Fibroblast of skin of back (primary cell): ENCODE measurements at places on chromosomes 2 and 18.

GRCh38 chr2:68536000-68536399 lies 68.6 kb downstream of the APLF start:
- DNase-seq: no peak

DNA sequence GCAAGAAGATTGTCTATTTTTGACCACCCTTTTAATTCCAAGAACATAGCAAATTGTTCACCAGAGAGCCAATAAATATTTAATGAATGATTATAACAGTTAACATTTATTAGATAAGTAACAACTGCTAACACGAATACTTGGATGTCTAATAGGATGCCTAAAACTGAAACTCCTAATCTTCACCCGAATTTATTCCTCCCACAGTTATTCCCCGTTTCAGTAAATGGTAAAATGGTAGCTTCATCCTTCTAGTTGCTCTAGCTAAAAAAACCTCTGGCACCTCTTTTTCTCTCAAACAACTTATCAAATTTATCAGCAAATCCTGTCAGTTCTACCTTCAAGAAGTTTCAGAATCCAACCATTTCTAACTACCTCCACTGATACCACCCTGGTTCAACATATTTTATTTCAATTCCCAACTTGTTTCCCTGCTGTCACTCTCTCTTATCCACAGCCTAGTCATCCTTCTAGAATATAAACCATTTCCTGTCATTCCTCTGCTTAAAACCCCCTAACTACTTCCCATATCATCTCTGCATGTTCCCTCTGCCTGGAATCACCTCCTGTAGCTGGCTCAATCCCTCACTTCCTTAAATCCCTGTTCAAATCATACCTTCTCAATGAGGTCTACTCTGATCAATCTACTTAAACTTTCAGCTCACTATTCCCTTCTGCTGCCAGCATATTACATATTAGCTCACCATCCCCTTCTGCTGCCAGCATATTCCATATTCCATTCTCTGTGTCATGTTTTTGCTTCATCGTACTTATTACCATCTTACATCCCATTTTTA lies 93.8 kb downstream of the ROCK2 start:
- DNase-seq: peak; percentile 60

GRCh38 chr18:55577812-55578539 lies 10.0 kb downstream of the TCF4 start:
- DNase-seq: peak; percentile 5

DNA sequence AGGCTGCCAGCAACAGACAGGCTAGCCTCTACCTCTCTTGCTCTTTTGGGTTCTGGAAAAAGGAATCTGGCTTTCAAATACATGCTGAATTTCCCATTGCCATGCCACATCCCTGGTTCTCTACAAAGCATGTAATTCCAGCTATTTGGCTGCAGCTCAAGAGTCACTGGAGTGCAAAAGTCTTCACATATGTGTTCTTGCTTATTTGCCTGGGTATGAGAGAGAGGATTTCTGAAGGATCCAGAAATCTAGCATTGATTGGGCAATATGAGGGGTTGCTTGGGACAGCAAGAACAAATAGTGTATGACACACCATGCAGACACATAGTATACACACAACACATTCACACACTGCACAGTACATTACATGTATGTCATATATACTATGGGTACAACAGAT lies 30.7 kb upstream of the LGALSL start:
- DNase-seq: no peak

DNA sequence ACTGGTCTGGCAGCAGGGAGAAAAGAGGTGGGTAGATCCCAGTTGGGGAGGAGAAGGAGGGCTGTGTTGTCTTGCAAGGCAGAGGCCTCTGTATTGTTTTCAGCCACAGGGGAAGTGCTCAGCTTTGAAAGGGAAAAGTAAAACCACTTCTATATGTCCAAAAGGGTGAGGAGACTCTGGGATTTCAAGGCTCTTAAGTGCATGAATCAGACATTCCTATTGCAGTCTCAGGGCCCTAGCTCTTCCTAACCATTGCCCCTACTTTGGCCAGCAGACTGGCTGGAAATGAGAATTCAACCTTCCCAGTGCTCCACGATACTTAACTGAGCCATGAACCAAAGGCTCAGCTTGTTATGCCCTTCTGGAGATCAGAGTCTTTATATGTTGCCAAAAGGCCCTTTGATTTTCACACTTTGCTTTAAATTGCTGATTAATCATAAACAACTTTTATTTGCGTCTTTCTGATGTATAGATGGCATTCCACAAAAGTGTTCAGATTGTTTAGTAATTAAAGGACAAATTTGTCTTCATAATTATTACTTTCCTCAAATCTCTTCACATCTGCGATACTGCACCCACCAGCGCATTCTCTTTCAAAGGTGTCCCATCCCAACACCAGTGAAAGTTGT lies 313.8 kb upstream of the MMADHC start:
- no peak for DNase-seq

DNA sequence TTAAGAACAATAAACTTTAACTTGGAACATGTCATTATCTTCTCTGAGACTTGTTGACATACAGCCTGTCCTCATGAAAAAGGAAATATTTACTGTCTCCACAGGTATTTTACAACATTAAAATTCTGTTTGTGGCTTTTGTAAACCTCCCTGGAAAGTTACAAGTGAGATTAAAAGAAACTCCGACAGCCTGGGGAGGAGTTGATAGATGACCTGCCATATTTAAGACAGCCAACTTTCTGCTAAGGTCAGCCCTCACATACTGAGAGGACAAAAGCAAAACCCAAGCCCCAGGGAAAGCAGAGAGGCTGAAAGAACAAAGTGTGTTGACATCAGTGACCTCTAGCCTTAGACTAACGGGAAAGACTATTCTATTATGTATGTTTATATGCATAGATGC lies 350.2 kb downstream of the RIT2 start:
- no peak for DNase-seq

DNA sequence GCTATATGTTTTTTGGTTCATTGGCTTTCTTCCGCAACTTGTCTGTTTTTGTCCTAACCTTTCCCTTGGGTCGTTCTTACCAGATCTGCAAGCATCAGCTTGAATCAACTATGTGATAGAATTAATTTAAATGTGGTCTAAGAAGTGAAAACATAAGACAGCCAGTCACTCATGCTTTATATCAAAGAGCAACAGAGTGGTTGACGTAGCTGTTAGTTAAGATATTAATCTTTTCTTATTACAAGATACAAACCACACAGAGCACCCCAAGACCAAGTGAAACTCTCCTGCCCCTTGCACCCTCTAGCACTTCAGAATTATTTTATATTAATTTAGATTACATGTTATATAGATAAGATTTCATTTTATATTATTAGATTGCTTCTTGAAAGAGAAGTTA lies 15.2 kb downstream of the IL18RAP start:
- DNase-seq: no peak

DNA sequence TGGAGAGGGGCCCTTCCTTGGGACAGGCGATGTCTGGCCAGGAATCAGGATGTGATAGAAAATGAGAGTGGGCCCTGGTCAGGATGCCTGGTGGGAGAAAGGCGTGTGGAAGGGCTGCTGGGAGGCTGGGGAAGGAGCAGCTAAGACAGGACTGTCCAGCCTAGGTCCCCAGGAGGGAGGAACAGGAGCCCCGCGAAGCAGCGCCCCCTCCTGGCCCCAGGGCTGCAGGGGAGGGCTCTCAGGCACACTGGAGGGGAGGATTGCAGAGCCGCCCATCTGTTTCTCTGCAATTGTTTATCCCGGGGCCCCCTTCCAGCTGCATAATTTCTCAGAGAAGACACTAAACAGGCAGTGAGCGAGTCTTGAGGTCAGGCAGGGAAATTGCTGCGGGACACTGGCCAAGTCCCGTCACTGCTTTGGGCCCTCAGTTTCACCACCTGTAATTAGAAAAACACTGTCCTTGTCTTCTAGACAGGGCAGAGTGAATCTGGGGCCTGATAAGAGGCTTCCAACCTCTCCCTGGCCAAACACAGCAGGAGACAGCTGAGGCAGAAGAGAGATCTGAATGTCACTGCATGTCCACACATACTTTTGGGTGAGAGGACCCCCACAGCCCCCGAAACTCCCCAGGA lies 3.9 kb upstream of the NPPC start:
- no peak for DNase-seq

- DNase-seq: peak; percentile 95
Observed at GRCh38 chr2:182372661-182373060, 54.2 kb downstream of the PDE1A start.

DNA sequence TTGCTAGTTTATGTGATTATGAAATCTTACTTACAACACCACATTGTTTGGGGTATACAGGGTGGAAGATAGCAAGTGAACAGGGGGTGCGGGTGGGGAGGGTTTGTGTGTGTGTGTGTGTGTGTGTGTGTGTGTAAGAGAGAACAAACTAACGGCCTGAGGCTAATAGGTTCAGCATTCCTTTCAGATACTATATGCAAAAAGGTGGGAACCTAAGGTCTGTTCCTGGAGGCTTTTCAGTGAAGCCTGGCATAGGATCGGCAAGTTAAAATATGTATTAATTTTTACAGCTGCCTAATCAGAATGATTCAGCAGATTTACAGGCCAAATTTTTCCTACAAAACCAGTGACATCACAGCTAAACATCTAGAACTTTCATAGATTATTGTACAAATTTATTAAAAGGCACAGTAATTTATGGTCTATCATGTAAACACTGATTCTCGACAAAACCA lies 7.6 kb upstream of the SPDYA start:
- peak; percentile 8 for DNase-seq

DNA sequence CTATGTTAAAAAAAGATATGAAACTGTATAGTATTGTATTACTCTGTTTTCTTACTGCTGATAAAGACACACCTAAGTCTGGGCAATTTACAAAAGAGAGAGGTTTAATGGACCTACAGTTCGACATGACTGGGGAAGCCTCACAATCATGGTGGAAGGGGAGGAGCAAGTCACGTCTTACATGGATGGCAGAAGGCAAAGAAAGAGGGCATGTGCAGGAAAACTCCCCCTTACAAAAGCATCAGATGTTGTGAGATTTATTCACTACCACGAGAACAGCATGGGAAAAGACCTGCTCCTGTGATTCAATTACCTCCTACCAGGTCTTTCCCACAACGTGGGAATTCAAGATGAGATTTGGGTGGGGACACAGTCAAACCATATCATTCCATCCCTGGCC lies 57.0 kb downstream of the NCOA1 start:
- DNase-seq: no peak

DNA sequence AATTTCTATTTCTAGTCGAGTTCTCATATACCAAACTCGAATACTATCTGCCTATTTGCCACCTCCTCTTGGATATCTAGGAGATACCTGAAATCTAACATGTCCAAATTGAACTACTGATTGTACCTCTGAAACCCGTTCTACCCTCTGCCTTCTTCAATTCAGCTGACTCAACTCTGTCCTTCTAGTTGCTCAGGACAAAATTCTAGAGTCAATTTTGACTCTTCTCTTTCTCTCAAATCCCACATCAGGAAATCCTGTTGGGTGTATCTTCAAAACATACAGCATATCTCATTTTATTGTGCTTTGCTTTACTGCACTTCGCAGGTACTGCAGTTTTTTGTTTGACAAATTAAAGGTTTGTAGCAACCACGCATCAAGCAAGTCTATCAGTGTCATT lies 137.8 kb downstream of the ZAP70 start:
- DNase-seq: no peak

DNA sequence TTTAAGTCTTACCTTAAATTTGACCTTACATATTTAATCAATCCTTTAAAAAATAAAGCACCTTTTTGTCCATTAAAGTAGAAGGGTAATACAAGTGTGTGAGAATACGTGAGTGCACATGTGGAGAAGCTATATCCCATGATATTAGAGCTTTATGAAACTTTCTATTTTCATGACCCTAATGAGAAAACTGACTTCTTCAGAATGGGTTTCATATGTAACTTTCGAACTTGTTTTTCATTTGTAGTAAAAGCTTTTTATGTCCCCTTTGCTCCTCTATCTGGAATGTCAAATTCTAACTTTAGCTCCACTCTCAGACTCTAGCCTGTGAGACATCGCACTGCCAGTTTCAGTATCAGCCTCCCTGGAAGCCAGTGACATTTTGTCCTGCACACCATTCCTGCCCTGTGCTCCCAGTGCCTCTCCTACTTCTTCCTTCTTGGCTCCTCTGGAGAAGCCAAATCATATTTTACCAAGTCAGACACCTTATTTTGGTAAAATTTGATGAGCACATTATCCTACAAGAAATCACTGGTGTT lies 42.0 kb downstream of the MAPRE2 start:
- no peak for DNase-seq

GRCh38 chr2:29106980-29107388 lies 8.2 kb upstream of the CLIP4 start:
- DNase-seq: no peak

DNA sequence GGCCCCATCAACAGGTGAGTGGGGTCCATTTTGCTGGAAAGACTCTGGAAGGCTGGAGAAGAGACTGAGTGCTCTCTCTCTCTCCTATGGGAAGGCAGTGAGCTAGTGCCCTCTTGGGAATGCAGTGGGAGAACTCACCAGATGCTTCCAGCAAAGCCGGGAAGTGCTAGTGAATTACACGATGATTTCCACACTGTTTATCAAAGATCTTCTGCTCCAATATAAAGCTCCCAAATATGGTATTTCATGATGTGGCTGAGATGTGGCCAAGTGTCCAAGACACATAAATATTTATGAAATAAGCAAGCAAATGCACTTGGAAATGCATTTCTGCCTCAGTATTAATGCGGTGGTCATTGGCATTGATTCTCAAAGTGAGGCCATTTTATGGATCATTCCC lies 135.9 kb downstream of the VAPA start:
- DNase-seq: no peak

- DNase-seq: peak; percentile 96
Observed at GRCh38 chr2:9656270-9656766, 25.5 kb upstream of the YWHAQ start.

DNA sequence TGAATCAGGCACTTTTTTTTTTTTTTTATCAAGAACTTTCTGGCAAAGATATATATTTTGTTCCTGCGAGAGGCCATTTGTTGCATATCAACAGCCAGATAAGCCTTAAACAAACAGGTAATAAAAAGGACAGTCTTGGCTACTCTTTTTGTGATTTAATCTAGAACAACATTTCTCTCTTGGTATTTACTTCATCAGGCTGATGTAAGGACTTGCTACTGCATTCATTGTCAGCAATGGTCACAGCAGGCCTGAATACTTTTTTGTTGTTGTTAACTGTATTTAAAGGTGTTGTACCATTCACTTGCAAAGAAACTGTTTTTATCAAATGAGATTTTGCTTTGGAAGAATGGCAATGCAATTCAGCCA lies 683.8 kb downstream of the IRS1 start:
- peak; percentile 10 for DNase-seq
